ENCODE measurements at places on chromosomes 16 and 17.

GRCh38 chr17:27807567-27808470 lies 7.5 kb upstream of the NOS2 start:
- no peak for DNase-seq

DNA sequence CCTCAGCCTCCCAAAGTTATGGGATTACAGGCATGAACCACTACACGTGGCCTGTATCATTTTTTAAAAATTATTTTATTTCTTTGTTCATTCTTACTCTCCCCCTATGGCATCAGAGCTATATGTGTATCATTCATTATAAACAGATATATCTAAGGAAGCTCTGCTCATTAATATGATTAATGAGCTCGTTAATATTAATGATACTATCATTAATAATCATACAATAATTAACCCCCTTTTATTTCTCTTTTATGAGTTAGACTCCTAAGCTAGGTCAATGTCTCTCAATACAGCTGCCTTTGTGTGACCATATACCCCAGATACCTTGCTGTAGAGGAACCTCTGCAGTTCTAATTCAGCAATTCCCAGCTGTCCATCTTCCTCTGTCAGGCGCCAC lies 4.5 kb upstream of the RSKR start:
- DNase-seq: no peak

GRCh38 chr17:80254396-80255251 lies 6.0 kb upstream of the RNF213 start:
- DNase-seq: peak; percentile 96

- DNase-seq: no peak
Measured at GRCh38 chr17:45902892-45903346, 8.6 kb downstream of the MAPT start.

DNA sequence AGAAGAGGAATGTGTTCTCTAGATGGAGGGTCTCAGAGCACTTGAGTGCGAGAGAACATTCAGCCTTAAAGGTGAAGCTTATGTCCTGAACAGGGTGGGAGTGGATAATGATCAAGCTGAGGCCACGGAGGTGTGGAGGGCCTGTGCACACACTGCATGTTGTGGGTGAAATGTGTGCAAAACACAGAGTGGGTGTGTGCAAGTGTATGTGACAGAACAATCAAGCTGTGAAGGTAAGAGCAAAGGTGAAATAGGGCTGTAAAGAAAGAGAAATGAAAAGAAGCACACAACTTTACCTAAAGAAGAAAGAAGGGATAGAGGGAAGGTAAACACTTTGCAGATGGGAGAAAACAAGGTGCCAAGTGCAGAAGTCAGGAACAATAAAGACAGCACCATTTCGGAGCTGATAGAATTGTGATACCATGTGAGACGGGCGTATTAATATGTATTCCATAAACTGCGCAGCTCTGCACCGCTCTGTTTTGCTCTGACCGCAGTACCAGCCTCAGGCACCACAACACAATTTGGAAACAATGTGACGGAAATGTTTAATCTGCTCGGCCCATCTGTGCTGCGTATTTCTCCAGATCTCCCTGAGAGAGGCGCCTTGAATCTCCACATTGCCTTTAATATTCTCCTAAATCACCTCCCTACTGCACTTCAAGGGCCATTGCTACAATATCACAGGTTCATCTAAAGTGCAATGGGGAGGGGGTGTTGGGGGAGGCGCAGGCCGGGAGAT lies 40.6 kb downstream of the SNX11 start:
- DNase-seq: no peak

DNA sequence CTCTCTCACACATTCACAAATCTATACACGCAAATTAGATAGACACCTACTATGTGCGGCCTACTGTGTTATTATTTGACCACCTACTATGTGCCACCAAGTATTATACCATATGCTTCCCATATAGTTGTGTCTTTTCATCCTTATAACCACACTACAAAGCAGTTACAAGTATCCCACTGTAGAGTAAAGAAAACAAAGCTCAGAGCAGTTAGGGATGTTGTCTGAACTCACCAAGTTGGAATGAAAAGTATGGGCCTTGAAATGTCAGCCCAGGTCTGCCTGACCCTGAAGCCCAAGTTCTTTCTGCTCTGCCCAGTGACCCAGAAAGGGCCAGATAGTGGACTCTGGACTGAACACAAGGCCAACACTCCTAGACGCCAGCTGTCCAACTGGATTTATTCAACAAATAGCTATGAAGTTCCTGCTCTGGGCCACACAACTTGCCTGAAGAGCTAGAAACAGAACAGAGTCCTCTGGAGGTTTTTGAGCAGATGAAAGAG lies 8.5 kb downstream of the KRT37 start:
- peak; percentile 55 for DNase-seq

DNA sequence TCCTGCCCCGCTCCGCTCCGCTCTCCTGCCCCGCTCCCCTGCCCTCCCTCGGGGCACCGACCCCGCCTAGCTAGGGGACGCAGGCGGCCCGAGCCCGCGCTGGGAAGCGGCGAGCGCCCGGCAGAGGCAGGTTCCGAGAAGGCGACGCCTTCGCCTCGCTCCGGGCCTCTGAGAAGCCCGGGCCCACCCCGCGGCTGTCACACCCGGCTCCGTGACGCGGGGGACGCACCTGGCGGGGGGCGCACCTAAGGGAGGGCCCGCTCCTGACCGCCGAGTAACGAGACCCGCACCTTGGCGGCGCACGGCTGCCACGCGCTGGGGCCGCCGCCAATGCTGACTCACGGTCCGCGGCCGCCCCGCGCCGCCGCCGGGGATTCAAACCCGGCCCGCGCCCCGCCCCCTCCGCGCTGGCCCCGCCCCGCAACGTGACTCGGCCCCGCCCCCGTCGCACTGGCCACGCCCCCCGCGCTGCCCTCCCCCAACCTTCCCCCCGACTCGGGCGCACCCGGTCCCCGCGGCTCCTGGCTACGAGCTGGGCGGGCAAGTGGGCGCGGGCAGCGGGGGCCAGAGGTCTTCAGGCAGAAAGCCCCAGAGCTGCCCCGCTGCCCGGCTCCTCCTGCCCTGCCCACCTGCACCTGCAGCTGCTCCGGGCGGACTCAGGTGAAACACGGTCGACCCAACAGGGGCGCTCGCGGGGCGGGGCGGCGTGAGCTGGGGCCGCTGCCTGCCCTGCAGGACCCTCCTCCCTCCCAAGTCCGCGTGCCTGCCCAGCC lies 27.8 kb downstream of the GNPTG start:
- DNase-seq: peak; percentile 75

GRCh38 chr16:6132121-6132520 lies 1034.5 kb upstream of the EEF2KMT start:
- DNase-seq: no peak

- DNase-seq: no peak
Measured at GRCh38 chr17:65093930-65094329, 37.4 kb upstream of the GNA13 start.

DNA sequence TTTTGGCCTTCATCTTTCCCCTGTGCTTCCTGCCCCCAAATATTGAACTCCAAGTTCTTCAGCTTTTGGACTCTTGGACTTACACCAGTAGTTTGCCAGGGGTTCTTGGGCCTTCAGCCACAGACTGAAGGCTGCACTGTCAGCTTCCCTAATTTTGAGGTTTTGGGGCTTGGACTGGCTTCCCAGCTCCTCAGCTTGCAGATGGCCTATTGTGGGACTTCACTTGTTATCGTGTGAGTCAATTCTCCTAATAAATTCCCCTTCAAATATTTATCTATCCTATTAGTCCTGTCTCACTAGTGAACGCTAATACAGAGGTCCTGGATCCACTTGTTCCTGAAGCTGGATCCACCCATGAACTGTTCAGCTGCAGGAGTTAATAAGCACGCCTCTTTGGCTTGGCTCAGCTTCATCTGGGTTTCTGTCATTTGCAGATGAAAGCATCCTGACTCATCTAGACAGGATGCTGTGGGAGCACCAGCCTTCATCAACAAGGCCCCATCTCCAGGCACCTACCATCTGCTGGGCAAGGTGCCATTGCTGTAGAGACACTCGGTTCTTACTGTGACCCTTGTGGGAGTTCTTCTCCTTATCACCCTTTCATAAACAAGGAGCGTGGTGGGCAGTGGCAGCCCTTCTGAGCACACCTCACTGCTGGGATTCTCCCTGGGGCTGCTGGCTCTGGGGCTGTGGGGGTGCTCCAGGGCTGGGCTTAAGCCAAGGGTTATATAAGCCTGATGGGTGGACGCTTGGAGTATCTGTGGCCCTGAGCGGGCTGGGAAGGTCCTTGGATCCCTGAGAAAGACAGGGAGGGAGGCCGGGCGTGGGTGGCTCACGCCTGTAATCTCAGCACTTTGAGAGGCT lies 23.1 kb downstream of the LAT start:
- peak; percentile 17 for DNase-seq

GRCh38 chr17:50052822-50053653 lies 2.9 kb upstream of the ITGA3 start:
- DNase-seq: peak; percentile 66

DNA sequence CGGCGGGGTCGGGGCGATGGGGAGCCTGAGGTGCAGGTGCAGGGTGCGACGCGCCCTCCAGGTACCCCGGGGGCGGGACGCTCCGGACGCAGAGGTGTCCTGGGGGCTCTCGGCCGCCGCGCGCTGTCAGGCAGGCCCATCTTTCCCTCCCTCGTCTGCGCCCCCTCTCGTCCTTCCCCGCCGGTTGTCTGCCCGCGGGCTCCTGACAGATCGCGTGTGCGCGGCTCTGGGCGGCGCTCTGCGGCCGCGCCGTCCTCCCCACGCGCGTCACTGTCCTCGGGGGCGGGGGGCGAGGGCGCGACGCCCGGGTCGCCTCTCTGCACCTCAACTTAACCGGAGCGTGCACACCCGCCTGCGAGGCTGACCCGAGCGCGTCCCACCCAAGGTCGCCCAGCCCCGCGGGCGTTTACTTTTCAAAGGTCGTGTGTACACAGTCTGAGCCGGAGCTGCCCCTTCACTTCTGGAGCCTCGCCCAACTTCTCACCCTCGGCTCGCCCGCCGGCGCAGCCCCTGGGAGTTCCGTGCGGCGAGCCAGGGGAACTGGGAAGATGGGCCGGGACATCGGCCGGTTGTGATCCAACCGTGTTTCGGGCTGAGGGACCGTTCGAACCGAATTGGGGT lies 512 bp downstream of the AKAP1 start:
- DNase-seq: peak; percentile 44
